ENCODE measurements at places on chromosomes 7 and 10.

DNA sequence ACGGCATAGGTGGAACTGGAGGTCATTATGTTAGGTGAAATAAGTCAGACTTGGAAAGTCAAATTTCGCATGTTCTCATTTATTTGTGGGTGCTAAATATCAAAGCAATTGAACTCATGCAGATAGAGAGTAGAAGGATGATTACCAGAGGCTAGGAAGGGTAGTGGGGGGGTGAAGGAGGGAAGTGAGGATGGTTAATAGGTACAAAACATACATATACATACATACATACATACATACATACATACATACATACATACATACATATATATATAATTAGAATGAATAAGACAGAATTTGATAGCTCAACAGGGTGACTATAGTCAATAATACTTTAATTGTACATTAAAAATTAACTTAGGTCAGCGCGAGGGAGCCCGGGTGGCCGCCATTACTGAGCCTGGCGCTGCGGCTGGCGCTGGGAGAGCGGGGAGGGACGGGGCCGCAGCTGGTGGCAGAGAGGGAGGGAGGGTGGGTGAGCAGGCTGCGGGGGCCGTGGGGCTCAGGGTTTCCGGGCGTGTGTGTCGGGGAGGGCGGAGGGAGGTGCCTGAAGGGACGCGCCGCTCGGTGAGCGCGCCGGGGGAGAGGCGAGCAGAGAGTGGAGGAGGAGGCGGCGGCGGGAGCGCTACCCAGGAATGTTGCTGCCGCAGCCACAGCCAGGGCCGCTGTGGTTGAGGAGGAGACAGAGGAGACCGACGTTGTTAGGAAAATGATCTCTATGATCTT lies 85.8 kb upstream of the EGFR start:
- no peak for DNase-seq

DNA sequence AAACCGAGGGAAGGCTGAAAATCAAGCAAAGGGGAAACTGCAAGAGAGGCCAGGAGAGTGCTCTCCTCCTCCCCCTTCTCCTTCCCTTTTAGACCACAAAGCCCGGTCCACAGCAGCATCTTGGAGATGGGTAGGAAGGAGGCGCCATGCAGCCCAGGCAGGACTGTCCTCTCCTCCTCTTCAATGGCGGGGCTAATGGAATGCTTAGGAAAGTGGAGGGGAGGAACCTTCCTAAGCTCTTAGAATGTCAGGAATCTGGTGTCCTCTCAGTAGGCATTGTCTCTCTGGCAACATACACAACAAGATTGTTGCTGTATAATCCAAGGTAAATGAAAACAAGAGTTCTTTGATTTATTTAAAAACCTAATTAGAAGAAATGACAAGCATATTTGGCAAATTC lies 185.1 kb downstream of the DGKI start:
- DNase-seq, result no peak

DNA sequence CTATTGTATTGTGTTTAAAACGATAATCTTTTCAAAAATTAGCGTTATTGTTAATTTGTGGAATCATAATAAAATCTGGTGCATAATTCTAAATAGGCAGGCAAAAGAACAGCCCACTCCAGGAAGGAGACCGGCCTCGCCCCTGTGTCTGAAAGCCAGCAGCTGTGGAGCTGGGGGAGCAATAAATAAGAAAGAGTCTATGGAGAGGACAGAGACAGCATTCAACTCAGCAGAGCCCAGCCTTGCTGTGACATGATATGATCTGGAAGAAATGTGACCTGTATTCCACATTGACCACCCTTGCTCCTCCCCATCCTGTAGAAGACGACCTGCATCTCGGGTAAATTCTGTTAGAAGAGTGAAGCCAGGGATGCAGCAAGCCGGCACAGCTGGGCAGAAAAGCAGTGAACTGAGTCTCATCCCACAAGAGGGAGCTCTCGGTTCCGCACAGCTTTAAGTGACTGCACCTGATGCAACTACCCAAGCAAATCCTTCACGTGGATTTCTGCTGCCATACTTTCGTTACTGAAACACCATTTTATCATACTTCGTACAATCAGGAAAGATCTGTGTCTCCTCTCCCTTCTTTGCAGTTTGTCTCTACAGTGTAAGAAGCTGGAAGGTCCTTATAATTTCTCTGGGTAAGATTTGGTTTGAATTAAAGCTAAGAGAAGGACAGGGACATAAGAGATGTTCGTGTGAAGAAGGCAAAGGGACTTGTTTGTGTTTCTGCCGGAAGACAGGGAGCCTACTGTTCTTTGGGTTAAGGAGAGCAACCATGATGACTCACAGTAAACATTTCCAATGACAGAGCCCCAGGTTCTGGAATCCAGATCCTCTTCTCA lies 427.1 kb downstream of the GPAM start:
- no peak for DNase-seq

DNA sequence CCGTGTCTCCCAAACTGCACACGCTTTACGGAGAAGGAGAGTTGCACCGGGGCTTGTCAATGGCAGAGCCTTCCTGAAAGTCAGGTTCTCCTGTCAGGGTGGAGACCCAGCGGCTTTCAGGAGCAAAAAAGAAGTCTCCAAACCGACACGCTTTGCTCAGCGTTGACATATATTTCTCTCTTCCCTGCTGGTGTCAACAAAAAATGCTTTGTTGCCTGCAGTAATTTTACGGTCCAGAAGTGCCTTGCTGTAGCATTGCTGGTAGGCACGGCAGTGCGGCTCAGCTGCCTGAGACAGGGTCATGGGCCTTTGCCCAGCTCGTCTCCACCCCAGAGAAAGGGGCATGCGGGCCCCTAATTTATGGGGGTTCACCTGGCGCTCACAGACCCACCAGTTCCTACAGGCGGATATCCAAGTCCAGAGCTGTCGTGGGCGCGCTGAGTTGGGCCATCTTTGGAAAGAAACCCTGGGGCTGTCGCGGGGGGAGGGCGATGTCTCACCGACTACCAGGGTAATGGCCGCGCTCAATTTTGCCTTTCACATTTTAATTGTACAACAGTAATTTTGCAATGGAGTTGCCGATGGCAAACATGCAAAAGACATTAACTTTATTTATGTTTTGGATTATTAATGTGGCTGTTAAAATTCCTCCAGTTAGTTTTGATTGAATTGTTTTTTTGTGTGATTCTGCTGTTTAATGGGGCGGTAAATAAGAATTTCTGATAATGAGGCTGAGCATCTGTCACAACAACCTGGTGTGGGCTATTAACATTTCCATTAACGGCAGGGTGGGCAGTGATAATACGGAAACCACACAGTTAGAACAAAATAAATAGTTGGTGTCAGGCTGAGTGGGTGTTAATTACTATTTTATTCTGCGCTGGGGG lies 478.2 kb upstream of the FOXK1 start:
- no peak for DNase-seq

GRCh38 chr7:52355053-52355452 lies 680.4 kb upstream of the POM121L12 start:
- DNase-seq, result no peak

- no peak for DNase-seq
These were observed 7.7 kb downstream of the DPCD start for GRCh38 chr10:101595591-101596433.

DNA sequence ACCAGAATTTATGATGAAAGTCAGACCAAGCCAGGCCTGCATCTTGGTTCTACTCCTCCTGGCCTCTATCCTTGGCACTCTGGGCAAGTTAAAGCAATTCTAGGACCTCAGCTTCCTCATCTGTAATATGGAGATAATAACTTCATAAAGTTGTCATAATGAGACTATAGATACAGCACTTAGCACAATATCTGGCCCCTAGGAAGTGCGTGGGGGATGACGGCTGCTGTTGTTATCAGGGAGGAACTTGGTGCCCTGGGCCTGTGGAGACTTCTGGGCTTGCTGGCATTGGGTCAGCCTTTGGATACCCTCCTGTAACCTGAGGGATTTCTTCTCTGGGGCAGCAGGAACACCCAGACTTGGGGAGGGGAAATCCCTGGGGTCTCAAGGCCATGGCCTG lies 27.6 kb downstream of the PFKFB3 start:
- DNase-seq, result no peak

DNA sequence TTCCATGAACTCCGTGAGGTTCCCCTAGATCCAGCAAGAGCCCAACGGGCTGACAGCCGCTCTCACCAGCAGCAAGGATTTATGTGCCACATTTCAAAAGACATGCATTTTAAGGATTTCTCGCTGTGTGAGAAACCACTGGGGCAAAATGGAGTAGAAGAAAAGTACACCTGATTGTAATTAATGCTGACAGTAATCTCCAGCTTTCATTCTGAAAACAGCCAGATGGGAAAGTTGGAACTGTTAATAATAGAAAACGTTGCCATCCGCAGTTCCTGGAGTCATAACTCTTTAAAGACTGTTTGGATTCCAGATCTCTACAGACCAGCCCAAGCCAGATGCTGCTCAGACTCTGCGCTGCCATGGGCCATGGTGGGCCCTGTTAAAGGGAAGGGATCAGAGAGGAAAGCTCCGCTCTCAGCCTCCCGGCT lies 216.9 kb upstream of the GLI3 start:
- DNase-seq, result no peak

- no peak for DNase-seq
These were observed 327.1 kb downstream of the GFRA1 start for GRCh38 chr10:115945701-115946445.

GRCh38 chr10:101053516-101053915 lies 8.3 kb upstream of the KAZALD1 start:
- DNase-seq, result no peak

DNA sequence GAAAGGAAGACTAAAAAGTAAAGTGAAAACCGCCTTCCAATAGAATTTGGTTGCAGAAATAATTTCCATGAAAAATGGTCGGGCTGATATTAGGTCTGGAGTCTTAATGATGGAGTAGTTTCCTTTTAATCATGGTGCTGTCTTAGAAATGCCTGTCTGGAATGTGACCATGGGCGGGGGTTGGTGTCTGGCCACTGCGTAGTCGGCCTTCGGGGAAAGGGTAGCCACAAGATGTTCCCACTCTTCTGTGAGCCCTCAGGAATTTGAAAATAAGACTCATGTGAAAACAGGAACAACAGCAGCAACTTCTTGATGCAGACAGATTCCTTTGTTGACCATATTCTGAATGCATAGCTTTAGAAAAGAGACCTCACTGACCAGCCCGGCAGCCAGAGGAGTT lies 176.8 kb downstream of the KIAA1217 start:
- DNase-seq, result peak; percentile 72

DNA sequence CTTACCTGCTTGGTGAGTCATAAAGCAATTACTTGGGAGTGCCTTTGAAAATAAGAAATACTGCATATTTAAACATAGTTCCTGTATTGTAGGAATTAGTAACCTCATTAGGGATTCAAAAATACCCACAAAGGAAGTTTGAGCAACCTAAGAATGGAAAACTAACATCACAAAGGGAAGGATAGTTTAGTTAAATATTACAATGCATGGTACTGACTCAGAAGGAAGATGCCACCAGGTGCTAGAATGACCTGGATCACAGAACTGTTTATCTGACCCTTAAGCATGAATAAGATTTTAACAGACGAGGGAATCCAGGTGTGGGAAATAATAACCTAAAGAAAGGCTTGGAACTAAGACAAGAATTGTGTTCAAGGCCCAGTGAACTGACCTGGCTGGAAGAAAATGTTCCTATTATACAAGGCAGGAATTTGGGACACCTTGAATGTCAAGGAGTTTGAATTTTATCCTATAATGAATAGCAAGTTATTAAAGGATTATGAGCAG lies 106.4 kb downstream of the GSAP start:
- DNase-seq, result no peak

- no peak for DNase-seq
These were observed 383.2 kb downstream of the TCERG1L start for GRCh38 chr10:130928306-130928705.

DNA sequence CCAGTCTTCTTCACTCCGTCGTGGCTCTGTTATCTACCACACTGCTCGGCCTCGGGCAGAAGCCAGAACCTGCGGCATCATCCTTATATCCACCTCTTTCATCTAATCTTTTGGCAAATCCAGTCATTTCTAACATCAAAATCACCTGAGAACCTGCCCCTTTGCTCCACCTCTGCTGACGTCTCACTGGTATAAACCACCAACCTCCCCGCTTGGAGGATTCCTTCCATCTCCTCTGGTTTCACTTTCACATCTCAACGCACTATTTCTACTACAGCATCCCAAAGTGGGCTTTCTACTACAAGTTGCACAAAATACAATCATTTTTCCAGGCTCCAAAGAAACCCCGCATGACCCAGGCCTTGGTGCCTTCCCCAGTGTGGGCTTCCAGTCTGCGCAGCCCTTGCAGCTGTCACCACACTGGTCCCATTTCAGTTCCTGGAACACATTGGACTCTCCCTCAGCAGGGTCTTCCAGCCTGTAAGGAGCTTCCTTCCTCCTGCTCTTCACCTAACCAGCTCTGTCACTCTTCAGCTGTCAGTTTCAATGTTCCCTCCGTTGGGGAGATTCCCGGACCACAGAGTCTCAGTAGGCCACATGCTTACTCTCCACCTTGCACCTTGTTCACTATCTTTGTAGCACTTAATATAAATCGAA lies 85.0 kb downstream of the PRKCQ start:
- DNase-seq, result no peak

- DNase-seq, result no peak
These were observed 53.2 kb downstream of the FOXI2 start for GRCh38 chr10:127790066-127790624.

- no peak for DNase-seq
These were observed 15.9 kb downstream of the TRIM56 start for GRCh38 chr7:101100858-101101847.

- DNase-seq, result no peak
These were observed 183.5 kb downstream of the MAD1L1 start for GRCh38 chr7:2049111-2049781.

DNA sequence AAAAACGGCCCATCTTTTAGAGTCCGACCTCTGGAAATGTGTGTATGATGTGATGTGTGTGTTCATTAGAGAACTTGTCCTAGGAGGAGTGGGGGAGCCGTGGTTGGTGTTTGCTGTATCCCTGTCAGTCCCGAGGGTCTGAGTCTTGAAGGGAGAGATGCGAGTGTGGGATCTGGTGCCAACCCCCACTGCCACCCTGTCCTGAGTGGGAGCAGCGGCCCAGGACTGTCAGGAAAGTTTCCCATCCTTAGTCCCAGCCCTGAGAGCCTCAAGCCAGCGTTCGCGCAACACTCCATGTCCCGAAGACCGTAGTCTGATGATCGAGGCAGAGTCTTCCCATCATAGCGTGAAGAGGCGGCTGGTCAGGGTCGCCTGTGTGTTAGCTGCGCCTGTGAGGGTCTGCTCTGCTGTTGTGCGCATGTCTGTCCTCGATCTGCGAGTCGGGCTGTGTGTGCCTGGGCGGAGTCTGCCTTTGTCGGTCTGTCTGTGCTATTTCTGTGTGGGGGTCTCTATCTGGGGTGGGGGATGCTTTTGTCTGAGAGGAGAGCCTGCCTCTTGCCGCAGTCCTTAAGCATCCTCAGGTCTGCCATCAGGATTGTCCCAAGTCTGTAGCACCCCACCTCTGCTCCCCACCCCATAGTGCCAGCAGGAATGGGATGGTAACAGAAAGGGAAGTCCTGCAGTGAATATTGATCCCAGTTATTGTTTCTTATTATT lies 514 bp upstream of the CHAT start:
- DNase-seq, result no peak

All from AG04449 (cell line).